Lung (tissue), 17 donors: ENCODE measurements at places on chromosomes 7 and 10.

DNA sequence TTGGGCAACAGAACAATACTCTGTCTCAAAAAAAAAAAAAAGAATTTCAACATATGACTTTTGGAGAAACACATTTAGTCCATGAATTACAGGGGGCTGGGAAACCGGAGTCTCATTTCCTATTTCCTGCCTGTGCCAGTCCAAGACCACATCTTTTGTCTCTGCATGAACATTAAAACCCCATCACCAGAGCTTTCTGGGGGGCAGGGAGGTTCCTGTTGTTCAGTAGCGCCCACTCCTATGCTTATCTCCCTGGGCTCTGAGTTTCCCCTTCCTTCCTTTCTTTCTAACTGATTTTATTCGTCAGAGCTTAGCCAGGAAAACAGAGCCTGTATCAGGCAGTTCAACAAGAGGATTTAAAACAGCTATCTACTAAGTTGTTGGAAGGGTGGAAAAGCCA, 119.3 kb downstream of the CALN1 start:
- DNase-seq = peak; percentile 19
- no peaks in the 10 kb centered on the region for H3K36me3 ChIP-seq
- no peaks in the 10 kb centered on the region for H3K4me1 ChIP-seq
- H3K27me3 ChIP-seq = no peaks in the 10 kb centered on the region
- H3K27ac ChIP-seq = no peak overlapping the region
- no peak overlapping the region for H3K4me3 ChIP-seq

GRCh38 chr7:34296663-34297062, 361.4 kb upstream of the NPSR1 start:
- H3K4me3 ChIP-seq = no peak overlapping the region
- DNase-seq = no peak
- no peak overlapping the region for H3K27ac ChIP-seq
- H3K36me3 ChIP-seq = no peaks in the 10 kb centered on the region
- H3K27me3 ChIP-seq = no peaks in the 10 kb centered on the region

DNA sequence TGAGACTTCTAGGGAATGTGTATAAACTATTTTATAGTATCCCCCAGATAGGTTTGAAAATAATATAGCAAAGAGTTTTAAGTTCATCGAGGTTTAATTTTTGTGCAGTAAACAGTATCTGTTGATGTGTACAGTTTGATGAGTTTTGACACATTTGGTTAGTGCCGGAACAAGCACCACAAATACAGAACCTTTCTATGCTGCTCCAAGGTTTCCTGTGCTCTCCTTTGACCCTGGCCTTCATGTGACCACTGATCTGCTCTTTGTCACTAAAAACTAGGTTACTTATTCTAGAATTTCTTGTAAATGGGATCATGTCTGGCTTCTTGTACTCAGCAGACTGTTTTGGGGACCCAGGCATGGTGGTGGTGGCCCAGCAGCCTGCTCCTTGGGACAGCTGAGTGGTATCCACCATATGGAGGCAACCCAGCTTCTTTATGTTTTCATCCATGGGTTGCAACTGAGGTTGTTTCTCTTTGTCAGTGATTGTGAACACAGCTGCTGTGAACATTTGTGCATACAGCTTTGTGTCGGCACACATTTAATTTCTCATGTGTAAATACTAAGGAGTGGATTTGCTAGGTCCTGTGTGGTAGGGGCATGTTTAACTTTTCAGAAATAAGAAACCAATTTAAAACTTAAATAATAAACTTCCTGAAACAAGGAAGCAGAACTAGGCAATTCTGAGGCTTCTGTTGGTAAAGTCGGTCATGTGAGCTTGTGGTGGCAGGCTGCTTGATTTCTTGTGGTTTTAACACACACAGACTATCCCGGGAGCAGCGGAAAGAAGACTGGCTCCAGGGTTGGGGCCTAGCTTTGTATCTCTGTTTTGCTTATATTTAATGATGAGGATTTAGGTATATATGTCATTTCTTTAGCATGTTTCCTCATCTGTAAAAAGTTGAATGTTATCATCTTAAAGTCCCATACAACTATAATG, 219.4 kb downstream of the ABCA13 start:
- H3K4me3 ChIP-seq = no peak overlapping the region
- peak overlapping the region; percentile 74 for H3K27ac ChIP-seq
- no peaks in the 10 kb centered on the region for H3K36me3 ChIP-seq
- H3K27me3 ChIP-seq = no peaks in the 10 kb centered on the region
- peak; percentile 8 for DNase-seq

DNA sequence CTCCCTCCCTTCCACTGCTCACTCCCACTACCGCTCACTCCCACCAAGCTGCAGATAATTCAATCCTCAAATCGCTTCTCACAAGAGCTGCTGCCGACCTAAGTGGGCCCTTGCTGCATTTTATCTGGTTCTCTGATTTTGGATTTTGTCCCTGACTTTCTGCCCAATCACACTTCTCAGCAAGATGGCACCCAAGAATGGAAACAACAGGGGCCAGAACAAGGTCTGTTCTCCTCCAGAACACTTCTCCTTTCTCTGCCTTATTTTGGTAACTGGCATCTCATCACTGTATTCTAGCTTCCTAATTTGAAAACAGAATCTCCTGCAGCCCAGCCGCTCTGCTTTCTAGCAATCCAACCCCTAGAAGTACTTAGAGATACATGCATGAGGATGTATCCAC, 172.8 kb downstream of the GRID1 start:
- no peaks in the 10 kb centered on the region for H3K27me3 ChIP-seq
- no peaks in the 10 kb centered on the region for H3K4me1 ChIP-seq
- no peak for DNase-seq
- no peak overlapping the region for H3K27ac ChIP-seq
- no peak overlapping the region for H3K4me3 ChIP-seq
- no peaks in the 10 kb centered on the region for H3K36me3 ChIP-seq

- H3K27ac ChIP-seq = no peak overlapping the region
- no peak for DNase-seq
- H3K36me3 ChIP-seq = no peaks in the 10 kb centered on the region
- no peaks in the 10 kb centered on the region for H3K27me3 ChIP-seq
Observed at GRCh38 chr7:114109304-114109703, 190.5 kb upstream of the PPP1R3A start.

GRCh38 chr10:5584895-5585516, 60.2 kb downstream of the CALML3 start:
- H3K27ac ChIP-seq = peak overlapping the region; percentile 7
- DNase-seq = no peak
- H3K4me1 ChIP-seq = peaks cover 8% of the 10 kb centered on the region

- no peaks in the 10 kb centered on the region for H3K4me1 ChIP-seq
- H3K27ac ChIP-seq = no peak overlapping the region
- H3K36me3 ChIP-seq = peaks cover 13% of the 10 kb centered on the region
- H3K4me3 ChIP-seq = no peak overlapping the region
Observed at GRCh38 chr7:20388084-20388483, 57.4 kb downstream of the ITGB8 start.
